Effector CD8-positive, alpha-beta T cell (primary cell): ENCODE measurements at places on chromosomes 5 and 9.

- no peak for DNase-seq
These were observed 137.7 kb downstream of the SPATA31D1 start for GRCh38 chr9:82126256-82126655.

DNA sequence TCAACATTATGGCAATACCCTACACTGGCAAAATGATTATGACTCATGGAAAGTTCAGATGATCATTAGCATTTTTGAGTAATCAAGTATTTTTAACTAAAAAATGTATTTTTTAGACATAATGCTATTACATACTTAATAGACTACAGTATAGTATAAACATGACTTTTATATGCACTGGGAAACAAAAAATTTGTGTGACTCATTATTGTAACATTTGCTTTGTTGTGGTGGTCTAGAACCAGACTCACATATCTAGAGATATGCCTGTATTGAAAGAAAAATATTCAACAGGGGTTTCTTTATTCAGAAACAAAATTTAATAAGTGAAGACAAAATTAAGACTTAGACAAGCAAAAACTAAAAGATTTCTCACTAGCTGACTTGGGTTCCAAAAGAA lies 385.3 kb upstream of the RIOK2 start:
- no peak for DNase-seq

GRCh38 chr9:116791326-116791725 lies 104.2 kb downstream of the TRIM32 start:
- no peak for DNase-seq

DNA sequence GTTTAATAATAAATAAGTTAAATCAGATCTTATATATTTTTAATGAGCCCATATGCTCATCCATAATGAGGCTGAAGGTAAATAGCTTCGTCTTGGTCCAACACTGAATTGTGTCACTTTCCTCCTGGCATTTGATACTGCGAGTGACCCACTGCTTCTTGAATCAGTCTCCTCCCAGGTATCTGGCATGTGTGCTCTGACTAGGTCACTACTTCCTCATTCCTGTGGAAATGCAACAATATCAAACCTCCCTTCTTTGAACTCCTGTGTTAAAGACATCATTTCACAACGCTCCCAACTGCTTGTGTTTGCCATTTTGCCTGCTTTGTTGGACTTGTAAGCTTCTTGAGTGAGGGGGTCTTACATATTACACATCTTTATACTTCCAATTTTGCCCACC lies 157.7 kb downstream of the SLC24A2 start:
- no peak for DNase-seq

DNA sequence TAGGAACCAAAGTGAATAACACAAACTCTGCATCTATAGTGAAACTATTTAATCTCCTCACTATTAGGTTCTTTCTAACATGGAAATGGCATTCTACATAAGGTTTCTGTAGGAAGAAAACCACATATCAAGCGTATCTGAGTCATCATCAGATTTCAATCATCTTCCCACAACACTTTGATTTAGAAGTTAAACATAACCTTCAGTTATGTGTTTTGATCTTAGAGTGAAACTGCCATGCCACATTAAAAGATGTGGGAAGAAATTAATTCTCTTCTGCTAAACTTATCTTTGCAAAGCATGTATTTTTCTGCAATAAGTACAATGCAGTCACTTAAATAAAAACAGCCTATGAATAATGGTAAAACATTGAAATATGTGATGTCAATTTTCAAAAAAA lies 55.0 kb downstream of the MEF2C start:
- DNase-seq = no peak

- peak; percentile 3 for DNase-seq
These were observed 8.2 kb downstream of the TMEM268 start for GRCh38 chr9:114619191-114619761.

GRCh38 chr9:92652461-92652860 lies 17.5 kb downstream of the IPPK start:
- no peak for DNase-seq

DNA sequence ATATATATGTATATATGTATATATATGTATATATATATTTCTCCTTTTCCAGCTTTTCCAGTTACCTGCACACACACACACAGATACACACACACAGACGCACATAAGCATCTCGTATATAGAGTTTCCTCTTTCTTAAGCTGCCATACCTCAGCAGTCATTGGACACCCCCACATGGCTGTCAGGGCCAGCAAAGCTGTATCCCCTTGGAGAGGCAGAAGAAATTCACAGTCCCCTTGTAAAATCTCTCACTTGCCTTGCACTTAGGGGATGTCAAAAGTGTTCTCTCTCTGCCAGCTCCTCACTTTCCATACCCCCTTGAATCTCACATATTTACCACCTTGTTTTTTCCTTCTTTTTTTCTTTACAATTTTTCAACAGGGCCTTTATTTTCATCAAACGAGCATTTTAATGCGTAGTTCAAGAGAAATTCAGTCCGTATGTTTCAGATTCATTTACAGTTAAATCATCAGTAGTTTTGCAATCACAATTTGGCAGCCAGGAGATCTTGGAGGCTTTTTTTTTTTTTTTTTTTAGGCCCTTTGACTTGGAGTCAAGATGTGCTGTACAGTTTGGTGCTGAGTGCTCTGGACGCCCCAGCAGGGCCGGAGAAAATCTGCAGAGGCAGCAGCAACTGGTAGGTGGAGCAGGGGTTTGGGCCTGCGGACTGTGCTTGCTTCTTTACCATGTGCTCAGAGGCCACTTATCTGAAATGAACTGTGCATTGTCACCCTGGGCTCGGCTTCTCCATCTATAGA lies 244.9 kb upstream of the KLF4 start:
- no peak for DNase-seq

- no peak for DNase-seq
These were observed 50.5 kb upstream of the ICE1 start for GRCh38 chr5:5371957-5372356.

- no peak for DNase-seq
These were observed 134.5 kb downstream of the MED10 start for GRCh38 chr5:6243706-6244338.

GRCh38 chr9:75432386-75432785 lies 344.1 kb downstream of the OSTF1 start:
- DNase-seq = no peak

DNA sequence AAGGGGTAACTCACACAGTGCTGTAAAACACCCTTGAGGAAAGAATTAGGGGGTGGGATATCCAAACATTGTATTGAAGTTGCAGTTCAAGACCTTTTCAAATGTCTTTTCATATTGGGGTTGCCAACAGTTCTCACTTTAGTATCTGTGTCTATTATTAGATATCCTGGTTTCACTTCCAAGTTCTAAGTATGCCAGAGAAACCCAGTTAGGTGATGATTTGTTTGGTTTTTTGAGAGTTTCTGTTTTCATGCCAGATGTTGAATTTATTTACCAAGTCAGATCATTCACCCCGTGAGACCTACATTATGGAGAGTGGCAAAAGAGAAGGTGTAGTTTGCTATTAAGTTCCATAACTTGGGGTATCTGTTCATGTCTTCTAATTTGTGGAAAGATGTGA lies 64.5 kb downstream of the C9orf152 start:
- DNase-seq = no peak

DNA sequence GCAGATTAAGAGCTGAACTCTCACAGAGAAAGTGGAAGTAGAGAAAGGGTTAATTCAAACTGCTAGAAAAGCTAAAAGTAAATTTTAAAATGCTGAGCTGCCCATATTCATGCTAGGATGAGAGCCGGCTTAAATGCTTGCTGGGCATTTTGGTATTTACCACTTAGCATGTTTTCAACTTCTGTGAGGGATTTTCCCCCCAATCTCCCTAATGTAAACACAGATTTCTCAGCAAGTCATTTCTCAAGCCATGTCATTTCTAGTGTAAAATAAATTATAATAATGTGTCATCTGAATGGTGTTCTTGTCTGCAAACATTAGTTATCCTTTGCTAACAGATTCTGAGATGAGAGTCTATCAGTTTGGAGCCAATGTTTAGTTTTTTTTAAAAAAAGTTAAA lies 22.3 kb downstream of the RPS23 start:
- no peak for DNase-seq

- no peak for DNase-seq
These were observed 113.3 kb downstream of the MTREX start for GRCh38 chr5:55421074-55421529.

GRCh38 chr9:88697764-88698432 lies 162.9 kb downstream of the NXNL2 start:
- no peak for DNase-seq

GRCh38 chr5:164649266-164649665 lies 1143.8 kb downstream of the MAT2B start:
- no peak for DNase-seq

- no peak for DNase-seq
These were observed 679 bp downstream of the B4GALT1 start for GRCh38 chr9:33166231-33167083.

DNA sequence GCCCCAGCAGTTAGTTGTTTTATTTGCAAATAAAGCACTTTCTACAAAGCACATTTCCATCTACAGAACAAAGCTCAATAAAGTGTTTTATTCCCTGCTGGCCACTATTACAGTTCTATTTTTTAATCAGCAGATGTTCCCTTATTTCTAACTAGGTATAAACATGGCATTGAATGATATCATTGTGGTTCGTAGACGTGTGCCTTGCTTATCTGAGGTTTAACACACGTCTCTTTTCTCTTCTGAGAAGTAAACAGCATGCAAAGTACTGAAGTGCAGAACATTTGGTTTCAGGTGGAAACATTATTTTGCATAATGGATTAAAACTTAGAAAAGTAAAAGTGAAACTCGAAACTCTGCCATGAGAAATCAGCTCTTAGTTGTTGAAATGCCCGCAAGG lies 1989.3 kb upstream of the WWC1 start:
- DNase-seq = no peak

DNA sequence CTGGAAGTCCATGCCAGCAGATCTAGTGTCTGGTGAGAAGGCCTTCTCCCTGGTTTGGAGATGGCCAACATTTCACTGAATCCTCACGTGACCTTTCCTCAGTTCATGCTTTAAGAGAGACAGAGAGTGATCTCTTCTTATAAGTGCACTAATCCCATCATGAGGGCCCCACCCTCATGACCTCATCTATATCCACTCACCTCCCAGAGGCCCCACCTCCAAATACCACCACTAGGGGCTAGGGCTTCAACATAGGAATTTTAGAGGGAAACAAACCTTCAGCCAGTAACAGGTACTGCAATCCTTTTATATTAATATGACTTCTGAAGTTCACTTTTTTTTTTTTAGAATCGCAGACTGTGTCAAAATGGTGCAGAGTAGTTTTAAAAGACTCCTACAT lies 496.9 kb upstream of the ADAMTS16 start:
- no peak for DNase-seq

- DNase-seq = no peak
These were observed 114.4 kb downstream of the CHSY3 start for GRCh38 chr5:130018641-130019040.

- DNase-seq = no peak
These were observed 412.2 kb upstream of the SLC24A2 start for GRCh38 chr9:20200991-20201431.

- no peak for DNase-seq
These were observed 14.1 kb upstream of the NR3C1 start for GRCh38 chr5:143417503-143418139.

- no peak for DNase-seq
These were observed 36.9 kb downstream of the TRIP13 start for GRCh38 chr5:929596-929995.

- no peak for DNase-seq
These were observed 5.1 kb upstream of the RALGDS start for GRCh38 chr9:133125941-133126696.

DNA sequence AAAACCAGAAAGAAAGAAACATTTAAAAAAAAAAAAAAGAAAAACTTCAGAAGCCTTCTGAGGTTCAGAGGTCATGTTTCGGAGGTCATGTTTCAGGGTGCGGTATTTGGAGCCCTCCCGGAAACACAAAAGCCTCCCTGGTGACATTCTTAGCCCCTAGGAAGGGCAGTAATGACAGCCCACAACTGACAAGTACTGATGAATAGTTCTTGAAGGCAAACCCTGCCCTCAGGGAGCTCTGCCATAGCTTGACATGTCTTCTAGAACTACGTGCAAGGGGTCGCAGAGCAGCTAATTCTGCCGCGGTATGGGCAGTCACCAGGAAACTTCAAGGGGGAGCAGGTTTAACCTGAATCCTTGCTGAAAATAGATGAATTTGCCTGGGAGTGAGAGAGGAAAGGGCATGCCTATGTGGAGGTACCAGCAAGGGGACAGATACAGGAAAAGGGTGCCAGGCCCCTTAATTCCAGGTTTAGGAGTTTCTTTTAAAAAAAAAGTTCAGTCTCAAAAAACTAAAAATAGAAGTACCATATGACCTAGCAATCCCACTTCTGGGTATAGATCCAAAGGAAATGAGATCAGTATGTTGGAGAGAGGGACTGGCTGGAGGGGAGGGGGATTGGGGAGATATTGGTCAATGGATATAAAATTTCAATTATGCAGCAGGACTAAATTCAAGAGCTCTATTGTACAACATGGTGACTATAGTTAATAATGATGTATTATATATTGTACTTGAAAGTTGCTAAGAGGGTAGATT lies 98.4 kb downstream of the C9orf152 start:
- DNase-seq = no peak

DNA sequence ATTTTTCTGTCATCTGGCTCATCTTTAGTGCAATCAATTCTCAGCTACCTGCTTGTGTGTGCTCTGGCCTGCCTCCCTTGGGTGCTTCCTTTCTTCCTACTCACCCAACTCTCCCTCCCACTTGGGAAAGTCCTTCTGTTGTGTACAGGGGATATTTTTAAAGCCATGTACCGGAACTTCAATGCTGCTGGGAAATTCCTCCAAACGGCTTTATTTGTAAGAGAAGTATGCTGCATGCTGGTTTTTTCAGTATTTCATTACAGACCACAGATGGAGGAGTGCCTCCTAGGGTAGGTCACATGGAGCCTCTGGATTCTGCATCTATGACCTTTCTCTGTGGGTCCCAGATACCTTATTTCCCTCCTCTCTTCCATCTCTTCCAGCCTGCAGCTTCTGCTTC lies 5.4 kb upstream of the HMHB1 start:
- DNase-seq = no peak

DNA sequence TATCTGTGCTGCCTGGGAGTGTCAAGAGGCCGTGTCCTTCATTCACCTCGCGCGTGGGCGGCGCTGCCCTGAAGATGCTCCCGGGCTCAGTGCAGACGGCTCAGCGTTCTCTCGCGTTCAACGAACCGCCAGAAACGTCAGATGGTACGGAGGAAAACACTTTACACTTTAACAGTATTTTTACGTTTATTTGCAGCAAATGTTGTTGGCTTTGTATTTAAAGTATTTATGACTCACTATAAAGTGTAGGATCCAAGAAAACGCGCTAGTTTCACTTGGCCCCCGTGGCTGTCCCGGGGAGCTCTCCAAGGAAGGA lies 544 bp upstream of the ERCC6L2 start:
- peak; percentile 36 for DNase-seq

DNA sequence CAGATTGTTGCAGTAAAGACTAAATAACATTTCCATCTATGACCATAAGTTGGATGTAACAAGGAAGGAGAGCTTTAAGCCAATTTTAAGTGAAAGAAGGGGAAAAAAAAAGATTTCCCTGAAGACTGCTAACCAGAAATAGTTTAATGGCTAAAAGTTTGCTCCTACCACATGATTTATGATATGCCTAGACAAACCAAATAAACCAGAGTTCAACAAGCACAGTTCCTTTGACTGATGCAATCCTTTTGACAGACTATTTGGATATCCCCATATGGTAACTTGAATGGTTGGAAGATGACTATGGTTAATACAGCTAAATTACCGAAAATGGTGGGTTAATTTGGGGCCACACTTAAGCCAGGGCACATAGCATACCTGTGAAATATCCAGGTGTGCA lies 338.5 kb downstream of the CETN3 start:
- no peak for DNase-seq
